NCI-H226 (cell line): ENCODE measurements at places on chromosomes 5 and 9.
A peak's percentile ranks its signal among the peaks of the same experiment; 100 is the strongest.

DNA sequence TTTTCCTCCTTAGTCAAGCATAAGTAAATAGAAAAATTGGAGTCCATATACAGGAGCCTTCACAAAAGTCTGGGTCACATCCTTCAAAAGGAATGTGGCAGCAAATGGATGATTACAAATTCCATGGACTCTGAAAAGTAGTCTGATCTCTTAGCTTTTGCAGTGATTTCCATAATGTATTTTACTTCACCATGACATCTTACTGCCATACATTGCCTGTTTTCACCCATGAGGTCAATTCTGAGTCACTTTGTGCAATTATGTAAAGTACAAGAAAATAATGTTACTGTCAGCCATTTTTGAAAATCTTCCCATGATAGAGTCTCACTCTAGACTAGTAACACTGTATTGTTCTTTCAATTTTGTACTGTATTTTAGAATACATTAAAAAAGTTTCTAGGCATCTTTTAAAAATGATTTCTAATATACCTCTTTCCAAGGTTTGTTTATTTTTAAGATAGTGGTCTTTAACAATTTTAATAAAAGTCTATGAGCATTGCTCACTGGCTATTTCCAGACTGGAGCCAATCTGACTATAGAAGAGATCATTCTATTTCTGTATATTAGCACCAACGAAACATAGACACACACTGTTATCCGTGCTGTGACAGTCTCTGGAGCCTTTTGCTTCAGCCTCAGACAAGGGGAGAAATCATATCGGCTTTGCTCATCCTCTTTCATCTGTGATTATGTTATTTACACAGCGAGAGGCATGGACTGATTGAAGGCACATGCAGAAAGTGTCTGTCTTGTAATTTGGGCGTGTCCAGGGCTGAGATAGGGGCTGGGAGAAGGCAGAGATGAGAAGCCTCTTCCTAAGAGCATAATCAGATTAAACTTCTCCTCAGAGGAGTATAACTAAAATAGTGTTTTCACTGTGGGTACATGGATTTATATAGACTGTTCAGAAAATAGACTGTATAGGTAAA, 22.9 kb upstream of the ACTBL2 start:
- no peak for DNase-seq

DNA sequence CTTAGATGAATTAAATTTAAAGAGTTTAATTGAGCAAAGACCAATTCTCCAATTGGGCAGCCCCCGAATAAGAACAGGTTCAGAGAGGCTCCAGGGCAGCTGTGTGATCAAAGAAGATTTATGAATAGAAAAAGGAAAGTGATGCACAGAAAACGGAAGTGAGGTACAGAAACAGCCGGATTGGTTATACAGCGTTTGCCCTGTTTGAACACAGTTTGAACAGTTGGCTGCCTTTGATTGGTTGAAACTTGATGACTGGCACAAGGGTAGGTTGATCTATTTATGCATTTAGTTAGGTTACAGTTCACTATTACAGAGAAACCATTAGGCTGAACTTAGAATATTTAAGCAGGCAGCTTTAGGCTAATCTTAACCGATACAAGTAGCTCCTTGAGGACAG, 29.5 kb downstream of the NIM1K start:
- DNase-seq = no peak

GRCh38 chr9:95429096-95429495, 87.7 kb downstream of the PTCH1 start:
- DNase-seq = no peak

- DNase-seq = peak; percentile 92
Measured at GRCh38 chr5:172274951-172275753, 8.4 kb downstream of the UBTD2 start.

DNA sequence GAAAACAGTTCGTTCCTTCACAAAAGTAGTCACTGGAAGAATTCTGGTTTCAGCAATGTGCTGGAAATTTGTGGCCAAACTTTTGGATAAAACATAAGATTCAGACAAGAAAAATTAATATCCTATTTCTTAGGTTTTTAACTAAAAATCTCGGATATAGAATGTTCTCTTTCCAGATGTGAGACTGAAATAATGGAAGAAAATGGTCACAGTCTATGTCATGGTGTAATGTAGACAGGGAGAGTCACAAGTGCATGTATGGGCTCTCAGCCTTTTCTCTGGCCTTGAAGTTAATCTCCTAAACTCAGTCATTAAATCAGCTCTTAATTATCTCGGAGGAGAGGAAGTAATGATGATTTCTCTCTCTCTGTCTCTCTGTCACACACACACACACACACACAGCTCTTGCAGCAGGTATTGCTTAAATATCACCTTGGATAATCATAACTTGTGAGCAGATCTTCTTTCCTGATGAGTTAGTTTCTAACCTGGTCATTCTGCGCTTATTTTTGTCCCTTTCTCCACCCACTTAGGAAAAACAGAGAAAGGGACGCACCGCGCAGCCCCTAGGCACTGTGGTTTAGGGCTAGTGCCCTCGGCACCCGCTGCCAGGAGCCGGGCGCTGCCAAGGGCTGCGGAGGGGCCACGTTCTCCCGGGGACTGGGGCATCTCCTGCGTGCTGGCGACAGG, 672 bp upstream of the ITGA2 start:
- no peak for DNase-seq

DNA sequence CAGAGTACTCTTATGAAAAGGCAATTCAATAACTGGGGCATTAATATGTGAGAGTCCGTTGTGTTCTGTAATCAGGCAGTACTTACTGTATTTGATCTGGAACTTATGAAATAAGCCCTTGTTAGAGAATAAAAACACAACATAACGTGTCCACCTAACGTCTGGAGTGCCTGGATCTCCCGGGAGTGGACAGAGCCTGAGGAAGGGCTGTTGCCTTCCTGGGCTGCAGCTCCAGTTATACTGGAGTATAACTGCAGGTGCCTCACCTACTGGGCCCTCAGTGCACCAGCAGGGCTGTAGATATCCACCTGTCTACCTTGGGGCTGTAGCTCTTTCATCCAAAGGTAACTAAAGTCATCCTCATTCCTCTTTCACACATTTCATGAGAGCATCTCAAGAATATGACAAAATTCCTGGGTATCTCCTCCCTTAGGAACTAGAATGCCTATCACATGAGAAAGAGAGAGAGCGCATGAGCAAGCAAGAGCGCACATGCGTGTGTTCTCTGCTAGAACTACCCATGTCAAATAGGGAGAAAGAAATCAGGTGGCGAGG, 200.1 kb downstream of the GAPVD1 start:
- no peak for DNase-seq

- DNase-seq = no peak
Measured at GRCh38 chr5:148808864-148809642, 17.4 kb upstream of the ADRB2 start.

DNA sequence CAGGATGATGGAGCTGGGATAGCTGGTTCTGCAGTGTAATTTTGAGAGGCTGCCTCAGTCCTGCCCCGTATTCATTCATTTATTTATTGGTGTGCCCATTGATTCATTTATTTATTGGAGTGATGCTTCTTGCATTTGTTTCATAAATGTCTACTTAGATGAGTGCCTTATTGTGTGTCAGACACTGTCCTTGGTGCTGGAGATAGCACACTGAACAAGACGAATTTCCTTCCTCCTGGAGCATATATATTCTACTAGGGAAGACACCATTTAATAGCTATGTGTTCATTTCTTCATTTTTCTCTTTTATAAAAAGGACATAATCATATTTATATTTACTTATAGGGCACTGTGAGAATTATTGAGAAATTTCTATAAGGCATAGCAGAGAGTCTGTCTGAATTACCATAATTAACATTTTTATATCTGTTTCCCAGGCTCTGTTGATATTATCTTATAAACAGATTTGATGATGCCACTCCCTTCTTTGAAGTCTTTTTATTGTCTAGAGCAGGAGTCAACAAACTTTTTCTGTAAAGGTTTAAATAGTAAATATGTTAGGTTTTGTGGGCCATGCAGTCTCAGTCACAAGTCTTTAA, 433.9 kb upstream of the ZNF608 start:
- no peak for DNase-seq

- no peak for DNase-seq
Measured at GRCh38 chr9:70531311-70531710, 116.9 kb upstream of the KLF9 start.

GRCh38 chr5:89759802-89760201, 649.8 kb downstream of the CETN3 start:
- no peak for DNase-seq

GRCh38 chr9:95415158-95415557, 97.6 kb upstream of the FANCC start:
- no peak for DNase-seq

GRCh38 chr5:149938279-149938678, 6.3 kb downstream of the PDE6A start:
- peak; percentile 93 for DNase-seq

DNA sequence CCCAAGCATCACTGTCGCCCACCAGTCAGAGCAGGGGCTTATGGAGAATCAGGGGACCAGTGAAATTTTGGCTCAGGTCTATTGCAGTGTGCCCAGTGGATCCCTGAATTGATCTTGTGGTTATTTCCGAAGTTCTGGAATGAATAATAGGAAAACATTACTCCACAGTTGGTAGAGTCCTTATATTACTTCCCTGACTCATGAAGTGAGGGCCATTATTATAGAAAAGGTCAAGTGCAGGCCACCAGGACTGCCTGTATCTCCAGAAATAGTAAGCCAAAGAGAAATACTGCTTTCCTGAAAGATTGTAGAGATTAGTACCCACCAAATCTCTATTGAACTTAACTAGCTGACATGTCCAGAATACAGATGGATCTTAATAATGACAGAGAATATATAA, 335.0 kb downstream of the NPR3 start:
- no peak for DNase-seq

GRCh38 chr5:133687212-133688061, 75.1 kb upstream of the FSTL4 start:
- no peak for DNase-seq

DNA sequence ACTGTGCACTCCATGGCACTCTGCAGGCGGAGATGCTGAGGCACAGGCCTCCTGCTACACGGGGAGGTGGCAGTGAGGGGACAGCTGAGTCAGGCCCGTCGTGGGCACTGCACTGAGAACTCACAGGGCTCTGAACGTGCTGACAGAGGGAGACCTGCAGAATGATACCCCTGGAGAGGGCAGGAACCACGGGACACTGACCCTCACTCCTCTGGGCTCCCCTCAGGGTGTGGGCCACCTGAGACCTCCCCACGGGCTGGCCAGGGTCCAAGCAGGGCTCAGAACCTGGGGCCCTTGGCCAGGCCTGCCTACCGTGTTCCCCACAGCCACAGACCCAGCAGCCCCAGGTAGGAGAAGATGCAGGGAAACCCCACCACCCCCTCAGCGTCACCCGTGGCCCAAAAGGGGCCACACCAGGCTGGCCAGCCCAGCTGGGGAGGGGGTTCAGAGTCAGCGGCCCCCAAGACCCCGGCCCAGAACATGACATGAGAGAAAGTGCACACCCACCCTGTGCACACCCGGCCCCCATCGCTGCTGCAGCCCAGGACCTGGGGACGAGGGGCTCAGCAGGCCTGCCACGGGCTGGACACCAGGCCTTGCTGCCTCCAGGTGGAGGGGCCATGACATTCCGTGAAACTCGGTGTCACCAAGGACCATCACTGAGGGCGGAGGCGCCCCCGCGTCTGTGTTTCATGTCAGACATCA, 30.9 kb downstream of the GLT6D1 start:
- no peak for DNase-seq

- DNase-seq = no peak
Measured at GRCh38 chr5:133825631-133826289, 142.7 kb downstream of the C5orf15 start.

GRCh38 chr5:53331463-53331862, 149.0 kb upstream of the FST start:
- peak; percentile 77 for DNase-seq

- DNase-seq = peak; percentile 14
Measured at GRCh38 chr5:141359790-141360426, at the start of gene PCDHGB2. Gene PCDHGB2, plus strand, starts transcription at chr5:141359994. Its CDS starts 142 bp downstream, at chr5:141360136.

- DNase-seq = no peak
Measured at GRCh38 chr9:4640027-4640426, 22.1 kb upstream of the PLPP6 start.

GRCh38 chr5:60856066-60856465, 12.0 kb upstream of the ELOVL7 start:
- DNase-seq = no peak

GRCh38 chr5:14588758-14589543, 7.4 kb downstream of the OTULINL start:
- DNase-seq = no peak

GRCh38 chr9:127683723-127684122, 23.1 kb upstream of the CFAP157 start:
- DNase-seq = peak; percentile 69

DNA sequence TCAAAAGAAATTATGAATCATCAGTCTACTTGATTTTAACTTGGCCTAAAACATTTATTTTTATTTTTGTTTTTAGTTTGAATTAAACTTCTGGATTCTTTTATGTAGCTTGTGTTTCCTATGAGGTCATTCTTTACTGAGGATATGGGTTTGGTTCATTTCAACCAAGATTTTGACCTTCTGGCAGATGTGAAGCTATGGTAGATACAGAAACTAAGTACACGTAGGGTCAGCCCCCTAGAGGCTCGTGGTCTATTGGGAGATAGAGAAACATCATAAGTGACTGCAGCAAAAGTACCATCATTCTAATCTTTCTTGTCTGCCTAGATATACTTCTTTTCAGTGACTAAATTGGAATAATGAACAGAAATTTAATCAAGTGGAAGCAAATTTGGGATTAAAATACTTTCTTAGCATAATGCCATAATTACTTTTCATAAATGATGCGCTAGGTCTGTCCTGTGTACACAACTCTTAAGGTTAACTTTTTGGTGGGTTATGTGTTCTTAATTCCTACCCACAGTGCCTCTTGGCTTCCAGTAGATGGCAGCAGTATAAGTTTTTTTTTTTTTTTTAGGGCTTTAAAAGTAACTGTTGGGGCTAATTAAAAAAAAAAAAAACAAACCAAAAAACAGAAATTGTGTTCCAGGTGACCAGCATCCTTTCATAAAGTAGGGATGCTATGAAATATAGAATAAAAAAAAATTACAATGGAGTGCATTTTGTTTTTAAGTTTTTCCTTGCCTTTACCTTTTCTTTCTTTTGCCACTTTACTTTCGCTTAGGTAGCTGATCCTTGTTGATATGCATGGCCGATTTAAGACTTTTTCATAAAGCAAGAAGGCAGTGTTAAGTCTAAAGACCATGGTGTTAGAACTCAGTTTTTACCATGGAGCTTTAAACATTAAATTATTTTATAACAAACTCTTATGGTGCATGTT, 49.9 kb downstream of the LRRTM2 start:
- DNase-seq = peak; percentile 41

GRCh38 chr9:134738869-134739659, 97.5 kb downstream of the COL5A1 start:
- peak; percentile 8 for DNase-seq

DNA sequence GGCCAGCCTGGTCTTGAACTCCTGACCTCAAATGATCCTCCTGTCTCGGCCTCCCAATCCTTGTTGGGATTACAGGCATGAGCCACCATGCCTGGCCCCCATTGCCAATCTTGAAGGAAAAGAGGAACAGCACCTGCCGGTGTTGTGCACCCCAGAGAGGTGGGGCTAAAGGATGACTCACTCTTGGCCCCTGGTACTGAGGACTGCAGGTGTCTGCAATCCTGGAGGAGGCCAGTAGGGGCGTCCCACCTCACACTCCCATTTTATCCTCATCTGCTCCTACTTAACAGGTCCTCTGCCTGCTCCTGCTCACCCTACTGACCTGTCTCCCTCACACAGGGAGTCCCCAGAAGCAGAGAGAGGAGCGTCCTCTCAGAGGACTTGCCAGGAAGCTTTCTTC, 390.4 kb downstream of the ARHGEF28 start:
- DNase-seq = no peak

GRCh38 chr5:153744751-153745150, 254.3 kb downstream of the GRIA1 start:
- DNase-seq = no peak
